ENCODE measurements at places on chromosomes 7 and 10.

DNA sequence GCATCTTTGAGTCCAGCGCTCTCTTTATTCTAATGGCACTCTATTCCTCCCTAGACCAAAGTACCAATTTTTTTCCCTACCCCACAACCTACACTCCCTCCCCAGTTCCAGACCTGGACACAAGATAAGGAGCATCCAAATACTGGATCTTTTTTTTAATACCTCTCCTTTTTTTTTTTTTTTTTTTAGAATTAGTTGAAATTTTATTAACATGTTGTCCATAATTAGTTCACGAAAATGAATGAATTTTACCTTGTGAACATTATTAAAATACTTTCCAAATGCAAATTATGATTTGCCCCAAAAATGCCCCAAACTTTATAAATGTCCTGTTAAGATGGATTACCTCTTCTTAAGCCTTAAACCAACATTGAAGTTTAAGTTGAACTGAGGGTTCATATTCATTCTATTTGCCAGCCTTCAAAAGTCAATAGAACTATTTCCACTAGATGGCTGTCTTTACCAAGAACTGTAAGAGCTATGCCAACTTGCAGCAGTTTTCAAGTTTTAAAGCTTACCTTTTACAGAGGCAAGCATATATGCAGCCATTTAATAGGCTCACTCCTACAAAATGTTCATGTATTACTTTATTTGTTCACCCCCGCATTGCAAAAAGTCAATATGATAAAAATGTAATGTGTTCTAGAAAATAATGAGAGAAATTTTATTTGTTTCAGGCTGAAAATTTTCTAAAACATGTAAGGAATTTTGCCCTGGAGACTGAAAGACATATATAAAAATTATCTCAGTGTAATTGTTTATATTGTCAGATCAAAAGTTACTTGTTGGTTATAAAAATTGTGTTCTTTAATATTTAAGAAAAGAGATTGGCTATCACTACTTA is 39.7 kb upstream of the TNKS2 start:
- no peak for DNase-seq

GRCh38 chr7:95517458-95517857 is 31.7 kb downstream of the ASB4 start:
- DNase-seq, result no peak

DNA sequence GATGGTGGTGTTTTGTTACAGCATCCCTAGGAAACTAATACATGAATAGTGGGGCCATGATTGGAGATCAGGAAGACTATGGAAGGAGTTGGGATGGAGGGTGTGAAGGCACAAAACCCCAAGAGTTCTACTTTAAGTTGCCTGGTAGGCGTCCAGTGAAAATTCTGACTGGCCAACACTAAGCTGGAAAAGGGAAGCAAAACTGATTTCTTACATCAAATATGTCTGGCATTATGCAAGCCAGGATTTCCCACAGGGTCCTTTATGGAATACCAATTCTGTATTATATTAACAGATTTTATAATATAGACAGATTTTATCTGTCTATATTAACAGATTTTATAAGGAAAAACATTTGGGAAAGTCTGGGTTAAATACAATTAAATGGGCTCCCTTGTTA is 16.2 kb downstream of the CPVL start:
- DNase-seq, result no peak

DNA sequence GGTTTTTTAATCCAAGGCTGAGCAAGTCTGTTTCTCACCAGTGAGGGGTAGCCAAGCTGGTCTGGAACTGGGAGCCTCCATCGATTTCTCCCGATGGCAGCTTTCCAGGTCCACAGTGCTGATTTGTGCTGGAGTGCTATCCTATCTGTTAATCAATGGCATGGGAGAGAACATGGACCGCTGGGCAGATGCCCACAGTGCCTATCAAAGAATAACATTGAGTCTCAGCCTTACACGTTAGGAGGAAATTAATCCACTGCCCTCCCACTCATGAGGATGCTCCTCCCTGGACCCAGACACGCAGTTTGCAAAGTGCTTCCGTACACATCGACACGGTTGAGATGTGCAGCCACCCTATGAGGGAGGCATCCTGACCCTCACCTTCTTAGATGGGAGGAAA is 36.0 kb upstream of the CUX1 start:
- DNase-seq, result no peak

GRCh38 chr10:81532403-81532802 is 342.6 kb upstream of the NRG3 start:
- no peak for DNase-seq

GRCh38 chr7:2403718-2404648 is 572 bp downstream of the CHST12 start:
- DNase-seq, result no peak

DNA sequence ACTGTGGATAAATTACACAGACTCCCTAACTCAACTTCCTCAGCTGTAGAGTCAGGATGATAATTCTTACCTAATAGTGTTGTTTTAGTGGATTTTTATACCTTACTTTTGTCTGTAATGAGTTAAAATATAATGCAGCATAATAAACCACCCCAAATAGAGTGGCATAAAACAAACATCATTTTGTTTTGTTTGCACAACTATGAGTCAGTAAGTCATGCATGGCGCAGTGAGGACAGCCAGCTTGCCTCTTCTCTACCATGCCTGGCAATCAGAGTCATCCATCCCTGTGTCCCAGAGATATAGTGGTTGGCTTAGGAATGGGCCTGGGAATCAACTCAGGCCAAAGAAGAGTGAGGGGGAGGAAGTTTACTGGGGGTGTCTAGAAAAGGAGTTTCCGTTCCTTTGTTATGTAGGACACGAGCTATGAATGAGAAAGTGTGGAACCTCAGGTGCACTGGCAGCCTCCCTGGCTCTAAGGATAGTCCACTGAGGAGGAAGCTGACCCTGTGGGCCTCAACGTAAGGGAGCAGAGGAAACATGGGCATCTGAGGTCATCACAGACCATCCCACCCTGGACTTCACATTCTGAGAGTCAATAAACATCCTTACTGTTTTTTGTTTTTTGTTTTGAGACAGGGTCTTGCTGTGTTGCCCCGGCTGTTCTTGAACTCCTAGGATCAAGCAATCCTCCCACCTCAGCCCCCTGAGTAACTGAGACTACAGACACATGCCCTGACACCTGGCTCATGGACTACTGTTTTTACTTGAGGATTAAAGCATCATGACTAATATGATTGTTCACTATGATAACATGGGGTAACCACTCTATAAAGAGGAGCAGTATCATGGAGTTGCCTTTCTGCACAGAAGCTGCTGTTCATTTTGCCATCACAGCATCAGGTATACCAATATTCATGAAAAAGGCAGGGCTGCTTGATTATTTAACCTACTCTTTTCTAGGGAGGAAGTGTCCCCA is 21.0 kb upstream of the GRB10 start:
- DNase-seq, result no peak

DNA sequence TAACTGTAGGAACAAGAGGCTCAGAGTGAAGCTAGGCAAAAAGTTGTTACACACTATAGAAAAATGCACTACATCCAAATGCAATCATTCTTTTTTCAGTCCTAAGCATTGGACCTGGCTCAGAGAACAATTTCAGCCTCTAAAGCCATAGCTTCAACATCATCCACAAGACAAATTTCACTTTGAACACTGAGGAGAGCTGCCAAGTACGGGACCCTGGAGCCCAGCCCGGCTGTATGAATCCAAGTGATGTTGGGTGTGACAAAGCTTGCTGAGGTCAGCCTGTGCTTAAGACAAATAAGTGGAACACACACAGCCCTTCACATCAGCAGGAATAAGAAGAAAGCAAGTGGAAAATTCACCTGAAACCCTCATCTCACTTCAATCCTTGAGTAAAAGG is 233.1 kb upstream of the PFKP start:
- no peak for DNase-seq

DNA sequence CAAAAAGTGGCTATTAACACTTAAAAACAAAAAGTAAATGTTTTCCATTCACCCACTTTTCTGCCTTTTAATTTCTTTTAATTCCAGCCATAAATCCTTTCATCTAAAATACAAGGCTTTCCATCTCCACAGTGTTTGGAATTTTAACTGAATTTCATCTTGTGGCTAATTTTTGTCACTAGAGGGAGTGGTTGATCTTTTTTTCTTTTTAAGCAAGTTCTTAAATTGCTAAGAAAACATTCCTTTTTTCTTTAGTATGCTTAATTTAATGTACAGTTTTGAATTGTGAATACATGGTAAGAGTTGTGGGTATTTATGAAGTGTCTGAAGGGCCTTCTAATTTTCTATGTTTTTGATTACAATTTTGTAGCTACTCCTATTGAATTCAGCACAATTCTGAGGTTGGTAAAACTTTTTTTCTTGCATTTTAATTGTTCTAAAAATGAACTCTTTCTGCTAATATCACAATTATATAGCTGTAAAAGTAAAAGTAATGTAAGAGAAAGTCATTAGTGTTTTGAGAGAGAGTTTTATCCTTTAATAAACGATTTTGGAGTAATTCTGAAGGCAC is 54.9 kb upstream of the ANK3 start:
- no peak for DNase-seq

DNA sequence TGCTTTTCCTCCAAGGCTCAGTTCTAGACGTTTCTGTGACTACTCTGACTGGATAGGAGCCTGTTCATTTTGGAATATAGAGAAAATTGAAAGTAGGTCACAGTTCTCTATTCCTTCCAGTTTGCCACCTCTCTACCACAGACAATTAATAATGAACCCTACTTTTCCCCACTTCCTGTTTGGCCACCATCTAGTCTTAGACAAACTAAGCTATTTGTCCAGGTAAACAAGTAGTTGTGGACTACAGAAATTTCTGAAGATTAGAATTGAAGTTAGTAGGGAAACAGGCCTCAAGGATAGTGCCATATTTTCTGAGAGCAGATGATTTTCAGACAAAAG is 87.0 kb downstream of the AUTS2 start:
- no peak for DNase-seq

- no peak for DNase-seq
Observed at GRCh38 chr7:98078197-98078870, 28.3 kb upstream of the LMTK2 start.

DNA sequence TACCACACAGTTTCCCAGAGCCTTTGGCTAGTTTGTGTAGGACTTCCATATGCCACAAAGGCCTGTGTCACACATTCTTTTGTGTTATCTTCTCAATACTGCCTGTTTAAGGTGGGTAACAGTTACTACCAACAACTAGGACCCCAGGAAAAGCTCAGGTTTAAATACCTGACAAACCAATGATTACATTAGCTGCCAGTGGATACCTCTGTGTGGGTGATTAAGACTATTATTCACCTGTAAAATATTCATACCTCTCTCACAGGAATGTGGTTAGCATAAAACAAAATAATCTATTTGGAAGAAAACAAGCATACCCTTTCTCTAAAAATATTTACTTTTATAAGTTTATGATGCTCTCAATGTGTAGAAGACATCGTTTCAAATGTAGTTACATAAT is 1007.7 kb downstream of the NRG3 start:
- DNase-seq, result no peak

DNA sequence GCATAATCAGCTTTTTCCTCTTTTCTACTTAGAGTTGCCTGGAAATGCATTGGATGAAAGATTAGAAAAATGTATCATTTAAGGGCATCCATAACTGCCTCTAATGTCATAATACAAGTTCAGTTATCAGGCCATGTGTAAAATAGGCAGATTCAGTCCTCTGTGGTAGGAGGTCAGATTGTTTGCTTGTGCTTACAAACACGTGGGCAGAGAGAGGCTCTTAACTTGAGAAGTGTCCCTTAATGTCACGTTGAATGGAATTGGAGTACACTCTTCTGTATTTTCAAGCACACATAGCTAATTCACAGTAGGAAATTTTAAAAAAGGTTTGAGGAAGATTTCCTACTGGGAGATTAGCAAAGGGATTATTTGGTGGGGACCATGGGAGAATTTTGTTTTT is 359.8 kb upstream of the MTPN start:
- no peak for DNase-seq

GRCh38 chr7:74226633-74227032 is 16.8 kb downstream of the LAT2 start:
- DNase-seq, result no peak

GRCh38 chr7:121385056-121385799 is 10.9 kb downstream of the FAM3C start:
- no peak for DNase-seq

DNA sequence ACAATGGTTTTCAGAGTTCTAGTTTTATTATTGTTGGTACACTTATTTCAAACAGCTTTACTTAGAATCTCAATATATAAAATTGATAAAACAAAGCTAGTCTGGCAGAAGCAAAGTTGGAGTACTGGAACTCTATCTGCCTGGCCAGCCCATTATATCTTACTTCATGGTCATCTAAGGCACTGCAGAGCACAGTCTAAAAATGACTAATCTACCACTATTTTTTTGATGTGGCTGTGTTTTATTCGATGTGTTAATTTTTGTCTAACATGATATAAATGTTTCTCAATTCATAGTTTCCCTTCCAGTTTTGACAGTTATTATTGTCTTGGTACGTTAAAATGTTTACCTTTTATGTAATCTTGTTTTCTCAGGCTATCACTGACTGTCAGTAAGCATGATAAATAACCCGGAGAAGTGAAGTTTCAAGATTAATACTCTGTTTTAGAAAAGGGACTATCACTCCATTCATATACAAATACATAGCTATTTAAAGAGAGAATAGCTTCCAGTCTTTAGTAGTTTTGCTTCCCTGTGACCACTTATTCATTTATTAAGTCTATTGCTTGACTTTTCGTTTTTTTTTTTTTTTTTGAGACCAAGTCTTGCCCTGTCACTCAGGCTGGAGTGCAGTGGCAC is 60.6 kb upstream of the CSTF2T start:
- no peak for DNase-seq

DNA sequence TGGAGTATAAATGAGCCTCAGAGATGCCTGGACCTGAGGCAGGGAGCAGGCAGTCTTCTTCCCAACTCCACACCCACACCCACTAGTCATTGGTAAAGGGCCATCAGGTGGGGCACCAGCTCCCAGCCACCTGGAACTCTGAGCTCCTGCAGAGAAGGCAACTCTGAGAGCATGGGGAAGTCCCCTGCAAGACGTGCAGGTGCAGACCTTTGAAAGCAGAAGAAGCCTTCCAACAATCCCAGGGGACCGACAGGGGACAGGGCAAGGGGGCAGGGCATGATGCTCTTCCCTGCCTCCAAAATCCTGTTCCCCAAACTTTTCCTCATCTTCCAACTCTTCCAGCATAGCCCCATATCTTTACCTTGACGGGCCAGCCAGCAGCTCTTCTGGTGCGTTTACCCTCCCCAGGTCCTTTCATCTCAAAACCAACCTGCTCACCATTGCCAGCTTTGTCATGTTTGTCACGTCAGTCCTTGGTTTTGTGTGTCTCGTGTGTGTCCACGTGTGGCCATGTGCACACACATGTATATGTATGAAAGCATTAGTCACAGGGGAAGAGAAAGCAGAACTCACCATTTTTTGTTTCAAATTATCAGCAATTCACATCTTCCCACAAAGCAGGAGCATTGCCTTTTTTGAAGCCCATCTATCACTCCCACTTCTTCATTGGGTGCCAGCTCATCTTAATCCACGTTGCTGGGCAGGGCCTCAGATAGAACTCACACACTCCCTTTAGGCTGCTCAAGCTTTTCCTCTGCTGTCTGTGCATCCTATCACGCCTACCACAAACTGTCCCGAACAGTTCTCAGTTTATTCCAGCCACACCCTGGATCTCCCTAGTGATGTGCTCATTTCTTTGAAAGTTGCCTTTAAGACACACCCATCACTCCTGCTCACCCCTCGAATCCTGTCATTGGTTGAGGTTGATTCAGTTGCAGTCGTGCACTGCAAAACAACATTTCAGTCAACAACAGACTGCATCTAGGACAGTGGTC is 41.0 kb upstream of the AMPH start:
- DNase-seq, result no peak

GRCh38 chr7:92797693-92798092 is 38.7 kb downstream of the CDK6 start:
- no peak for DNase-seq

GRCh38 chr10:116444527-116445142 is 17.0 kb downstream of the PNLIPRP3 start:
- no peak for DNase-seq
